ENCODE measurements at places on chromosomes 1 and 21.

GRCh38 chr1:230077011-230077410, 10.0 kb downstream of the GALNT2 start:
- no peak for DNase-seq

DNA sequence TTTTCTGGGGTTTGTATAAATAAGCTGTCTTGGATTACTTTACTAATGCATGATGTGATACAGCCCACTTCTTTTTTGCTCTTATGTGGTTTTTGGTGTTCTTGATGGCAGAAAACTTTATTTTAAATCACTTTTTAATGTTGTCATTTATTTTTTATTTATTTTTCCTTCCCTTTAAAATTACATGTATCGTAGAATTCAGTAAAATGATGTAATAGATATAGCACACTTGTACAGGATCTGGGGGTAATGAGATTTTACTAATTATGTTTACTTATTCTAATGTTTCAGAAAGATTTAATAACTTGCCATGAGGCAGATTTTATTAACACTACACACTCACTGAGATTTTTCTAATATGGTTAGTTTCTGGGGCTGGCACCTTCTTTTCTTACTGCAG, 701 bp upstream of the B3GALT2 start:
- DNase-seq, result no peak

- DNase-seq, result no peak
Measured at GRCh38 chr1:169508432-169509338, 22.9 kb upstream of the SLC19A2 start.

- no peak for DNase-seq
Measured at GRCh38 chr1:15158506-15159165, 5.1 kb downstream of the TMEM51 start.

- no peak for DNase-seq
Measured at GRCh38 chr1:18013216-18013615, 94.4 kb upstream of the IGSF21 start.

- no peak for DNase-seq
Measured at GRCh38 chr1:67619080-67619479, 65.9 kb upstream of the GADD45A start.

Data from memory B cell (primary cell).